ENCODE measurements at places on chromosomes 5 and 9.
A peak's percentile ranks its signal among the peaks of the same experiment; 100 is the strongest.

DNA sequence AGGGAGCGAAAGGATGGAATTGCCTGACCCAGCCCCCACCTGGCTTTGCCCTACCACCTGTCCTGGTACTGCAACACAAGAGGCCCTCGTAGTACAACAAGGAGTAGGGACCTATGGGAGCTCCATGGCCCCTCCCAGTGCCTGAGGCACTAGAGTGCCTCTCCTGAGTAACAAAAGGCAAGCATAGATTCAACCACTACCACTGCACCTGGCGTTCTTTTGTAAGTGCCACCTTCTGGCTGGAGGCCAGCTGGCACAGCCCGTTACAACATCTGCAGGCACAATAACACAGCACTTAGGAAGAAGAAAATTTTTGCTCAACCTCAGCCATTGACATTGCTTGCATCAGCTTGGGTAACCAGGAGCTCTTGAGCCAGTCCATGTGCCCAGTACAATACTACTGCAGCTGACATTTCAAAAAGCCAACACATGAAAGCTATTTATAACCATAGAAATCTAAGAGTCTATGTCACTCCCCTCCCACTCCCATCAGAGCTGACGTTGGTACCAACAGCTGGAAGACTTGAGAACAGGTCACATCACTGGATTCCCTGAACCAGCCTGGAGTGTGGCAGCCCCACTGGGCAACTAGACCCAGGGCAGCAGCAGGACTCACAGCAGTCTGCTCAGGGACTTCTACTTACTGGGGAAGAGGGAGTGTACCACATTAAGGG is 17.7 kb upstream of the FAM174A start:
- peak; percentile 49 for DNase-seq

DNA sequence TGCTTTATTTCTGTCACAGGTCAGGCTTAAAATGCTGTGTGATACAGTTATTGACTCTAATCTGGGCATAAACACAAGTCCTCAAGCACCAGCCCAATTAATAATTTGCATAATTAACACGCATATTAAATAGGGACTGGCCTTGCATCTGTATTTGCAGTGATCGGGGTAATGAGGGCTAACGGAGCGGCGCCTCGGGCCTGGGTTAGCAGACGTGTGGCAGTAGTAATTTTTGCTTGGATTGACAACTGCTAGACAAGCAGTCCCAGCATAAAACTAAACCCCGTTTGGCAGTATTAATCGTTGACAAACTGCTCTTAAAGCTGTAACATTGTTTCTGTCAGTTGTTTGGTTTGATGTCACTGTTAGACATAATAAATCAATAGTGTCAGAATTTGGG is 109.2 kb downstream of the PBX3 start:
- DNase-seq, result no peak

DNA sequence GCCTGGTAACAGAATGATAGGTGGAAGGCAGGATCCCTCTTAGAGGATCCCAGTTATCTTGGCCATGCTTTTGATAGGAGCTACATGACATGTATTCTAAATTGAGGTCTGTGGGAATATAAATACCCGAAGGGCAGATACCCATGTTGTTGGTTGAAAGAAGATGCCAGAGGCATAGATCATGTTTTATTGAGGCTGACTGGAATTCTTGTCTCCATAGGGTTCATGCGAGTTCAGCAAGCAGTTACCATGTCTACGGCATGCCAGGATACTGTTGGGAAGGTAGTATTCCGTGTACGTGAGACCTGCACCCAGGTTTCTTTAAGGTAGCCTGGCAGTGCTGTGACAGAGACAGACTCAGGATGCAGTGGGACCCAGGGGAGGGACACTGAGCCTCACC is 230.7 kb downstream of the NR3C1 start:
- DNase-seq, result no peak

DNA sequence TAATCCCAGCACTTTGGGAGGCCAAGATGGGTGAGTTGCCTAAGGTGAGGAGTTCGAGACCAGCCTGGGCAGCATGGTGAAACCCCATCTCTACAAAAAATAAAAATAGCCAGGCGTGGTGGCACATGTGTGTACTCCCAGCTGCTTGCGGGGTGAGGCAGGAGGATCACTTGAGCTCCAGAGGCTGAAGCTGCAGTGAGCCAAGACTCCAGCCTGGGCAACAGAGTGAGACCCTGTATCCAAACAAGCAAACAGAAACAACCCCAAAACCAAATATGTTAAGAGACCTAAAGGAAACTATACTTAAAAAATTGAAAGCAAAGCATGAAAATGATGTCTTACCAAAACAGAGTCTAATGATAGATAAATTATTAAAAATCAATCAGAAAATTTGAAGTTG is 12.4 kb downstream of the HNRNPAB start:
- no peak for DNase-seq

DNA sequence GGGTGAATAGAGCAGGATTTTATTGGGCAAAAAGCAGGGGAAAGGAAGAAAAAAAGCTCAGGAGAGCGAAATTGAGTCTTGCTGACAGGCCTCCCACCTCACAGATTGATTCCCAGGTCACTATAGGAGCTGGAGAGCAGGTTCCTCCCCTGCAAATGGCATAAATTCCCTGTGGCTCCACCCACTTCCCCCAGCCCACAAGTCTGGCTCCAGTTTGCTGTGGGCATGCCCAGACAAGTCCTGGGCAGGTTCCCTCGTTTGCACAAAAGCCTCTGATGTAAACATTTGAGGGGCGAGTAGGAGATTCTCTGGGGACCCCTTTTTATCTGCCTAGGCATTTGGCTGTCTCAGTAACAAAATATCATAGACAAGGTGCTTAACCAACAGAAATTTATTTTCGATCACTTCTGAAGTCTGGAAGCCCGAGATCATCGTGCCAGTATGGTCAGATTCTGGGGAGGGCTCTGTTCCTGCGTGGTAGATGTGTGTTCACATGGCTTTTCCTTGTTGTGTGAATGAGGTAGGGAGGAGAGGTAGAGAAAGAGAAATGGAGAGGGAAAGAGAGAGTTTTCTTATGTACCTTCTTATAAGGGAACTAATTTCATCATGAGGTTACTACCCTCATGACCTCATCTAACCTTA is 614.5 kb downstream of the MAT2B start:
- peak; percentile 55 for DNase-seq

- DNase-seq, result no peak
Observed at GRCh38 chr9:122216138-122216797, 12.5 kb downstream of the LHX6 start.

GRCh38 chr9:93237540-93237939 is 53.6 kb downstream of the WNK2 start:
- DNase-seq, result no peak
